ENCODE measurements at places on chromosomes 1 and 21.

DNA sequence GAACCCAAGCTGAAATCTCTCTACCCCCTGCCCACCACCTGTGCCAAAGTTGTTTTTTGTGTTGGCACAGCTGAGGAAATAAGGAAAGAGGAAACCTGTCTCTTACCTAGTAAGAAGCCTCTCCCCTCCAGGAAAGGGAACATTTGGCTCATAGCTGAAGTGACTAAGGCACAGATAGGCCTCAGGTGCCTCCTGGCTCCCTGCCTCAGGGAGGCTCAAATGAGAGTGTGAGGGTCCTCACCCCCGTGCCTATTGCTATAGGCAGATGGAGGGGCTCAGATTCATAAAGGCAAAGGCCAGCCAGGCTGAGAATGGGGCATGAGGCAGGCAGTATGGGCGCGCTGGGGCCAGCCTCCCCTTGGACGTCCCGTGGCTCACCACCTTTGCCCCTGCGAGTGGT lies 7.4 kb downstream of the SLC30A2 start:
- DNase-seq: no peak

DNA sequence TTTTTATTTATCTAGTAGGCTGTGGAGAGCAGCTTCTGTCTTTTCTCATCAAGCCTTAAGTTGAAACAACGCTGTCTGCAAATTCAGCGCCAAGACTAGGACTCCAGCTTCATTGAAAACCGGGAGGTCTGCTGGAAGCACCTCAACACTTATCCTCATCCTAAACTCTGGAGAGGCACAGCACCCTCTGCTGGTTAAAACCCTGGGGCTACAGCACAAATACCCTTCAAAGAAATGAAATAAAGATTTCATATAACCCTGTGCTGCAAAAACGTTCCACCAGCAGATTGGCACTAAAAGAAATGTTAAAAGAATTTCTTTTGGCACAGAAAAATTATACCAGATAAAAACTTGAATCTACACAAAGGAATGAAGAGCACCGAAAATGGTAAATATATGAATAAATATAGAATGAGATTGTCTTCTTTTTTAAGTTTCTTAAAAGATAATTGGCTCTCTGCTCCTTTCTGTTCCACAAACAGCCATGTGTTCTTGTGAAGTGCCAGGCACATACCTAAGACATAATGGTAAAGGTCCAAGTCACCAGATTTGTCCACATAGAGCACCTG lies 227.7 kb upstream of the SAMSN1 start:
- no peak for DNase-seq

GRCh38 chr1:227486559-227486958 lies 76.8 kb upstream of the ZNF678 start:
- no peak for DNase-seq

DNA sequence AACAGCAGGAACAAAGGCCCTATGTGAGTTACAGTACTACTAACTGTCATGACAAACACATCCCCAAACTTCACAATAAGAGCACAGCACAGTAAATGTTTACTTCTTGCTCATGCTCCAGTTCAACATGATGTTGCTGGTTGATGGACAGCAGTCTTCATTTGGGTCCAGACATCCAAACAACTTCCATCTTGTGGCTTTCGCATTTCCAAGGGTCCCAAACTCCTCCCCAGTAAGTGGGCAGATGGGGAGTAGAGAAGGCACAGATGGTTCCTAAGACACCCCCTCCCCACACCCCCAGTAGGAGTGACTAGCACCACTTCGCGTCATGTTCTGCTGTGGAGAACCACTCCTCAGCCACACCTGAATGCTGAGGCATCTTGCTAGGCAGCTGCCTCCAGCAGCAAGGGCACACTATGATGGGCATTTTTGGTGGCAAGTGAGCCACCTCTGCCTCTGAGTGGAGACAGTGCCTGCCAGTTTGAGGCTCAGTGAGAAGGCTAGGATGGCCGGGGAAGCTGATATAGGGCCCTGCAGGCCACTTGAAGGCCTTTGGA lies 32.7 kb upstream of the CD2 start:
- DNase-seq: no peak

DNA sequence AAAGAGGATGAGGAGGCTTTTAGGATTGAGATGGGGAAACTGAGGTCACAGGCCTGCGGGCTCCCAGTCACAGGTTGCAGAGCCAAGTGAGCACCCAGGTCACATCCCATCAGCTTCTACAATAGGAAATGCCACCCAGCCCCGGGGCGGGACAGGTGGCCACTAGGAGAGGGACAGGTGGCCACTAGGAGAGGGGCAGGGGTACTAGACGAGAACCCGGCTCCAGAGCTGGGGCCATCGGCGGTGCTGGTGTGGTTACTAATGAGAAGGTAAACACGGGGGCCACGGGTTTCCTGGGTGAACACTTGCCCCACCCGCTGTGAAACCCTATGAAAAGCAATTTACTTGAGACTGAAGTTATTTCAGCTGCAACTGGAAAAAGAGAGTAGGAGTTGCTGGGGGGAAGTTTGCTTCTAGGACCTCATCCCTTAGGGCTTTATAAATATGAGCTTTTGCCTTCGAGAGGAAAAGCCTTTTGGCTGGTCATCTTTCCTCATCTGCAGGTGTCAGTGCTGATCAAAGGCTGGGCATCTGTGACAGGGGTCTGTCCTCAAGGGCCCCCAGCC lies 52.5 kb downstream of the MRPL37 start:
- no peak for DNase-seq

GRCh38 chr1:79633456-79633855 lies 626.9 kb upstream of the ADGRL4 start:
- DNase-seq: no peak

GRCh38 chr1:173488001-173488400 lies 10.9 kb downstream of the PRDX6 start:
- no peak for DNase-seq

DNA sequence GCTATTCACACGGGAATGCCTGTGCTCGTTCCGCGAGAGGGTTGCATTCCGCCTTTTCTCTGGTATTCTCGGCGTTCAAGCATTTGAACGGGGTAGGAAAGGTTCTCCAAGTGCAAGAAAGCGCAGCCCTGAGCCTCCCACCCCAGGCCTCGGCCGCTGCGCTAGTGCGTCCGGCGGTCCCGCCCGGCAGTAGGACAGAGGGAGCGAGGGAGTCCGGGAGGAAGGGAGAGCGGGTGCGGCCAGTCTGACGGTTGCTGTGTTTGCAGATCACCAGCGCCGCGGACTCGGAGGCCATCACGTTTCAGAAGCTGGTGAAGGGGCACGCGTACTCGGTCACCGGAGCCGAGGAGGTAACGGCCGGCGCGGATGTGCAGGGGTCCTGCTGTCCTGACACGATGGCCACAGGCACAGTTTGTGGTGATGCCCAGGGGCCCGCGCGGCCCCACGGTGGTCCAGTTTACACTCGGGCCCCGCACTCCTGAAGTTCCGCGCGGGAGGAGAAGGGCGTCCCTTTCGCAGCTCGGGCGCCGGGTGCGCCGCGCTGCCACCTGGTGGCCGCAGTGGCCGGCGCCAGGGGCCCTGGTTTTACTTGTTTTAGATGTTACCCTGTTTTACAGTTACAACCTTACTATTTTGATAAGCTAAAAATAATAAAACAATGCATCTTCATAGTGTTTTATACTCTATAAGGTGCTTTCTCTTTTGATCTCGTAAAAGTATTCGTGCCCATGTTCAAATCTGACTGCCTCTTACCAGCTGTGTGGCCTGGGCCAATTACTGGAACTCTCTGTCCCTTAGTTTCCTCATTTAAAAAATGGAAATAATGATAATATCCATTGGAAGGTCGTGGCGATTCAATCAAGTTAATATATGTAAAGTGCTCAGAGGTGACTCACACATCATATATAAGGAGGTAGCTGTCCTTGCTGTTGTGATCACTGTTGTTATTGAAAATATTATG lies 36.7 kb downstream of the CAPN2 start:
- DNase-seq: peak; percentile 70

DNA sequence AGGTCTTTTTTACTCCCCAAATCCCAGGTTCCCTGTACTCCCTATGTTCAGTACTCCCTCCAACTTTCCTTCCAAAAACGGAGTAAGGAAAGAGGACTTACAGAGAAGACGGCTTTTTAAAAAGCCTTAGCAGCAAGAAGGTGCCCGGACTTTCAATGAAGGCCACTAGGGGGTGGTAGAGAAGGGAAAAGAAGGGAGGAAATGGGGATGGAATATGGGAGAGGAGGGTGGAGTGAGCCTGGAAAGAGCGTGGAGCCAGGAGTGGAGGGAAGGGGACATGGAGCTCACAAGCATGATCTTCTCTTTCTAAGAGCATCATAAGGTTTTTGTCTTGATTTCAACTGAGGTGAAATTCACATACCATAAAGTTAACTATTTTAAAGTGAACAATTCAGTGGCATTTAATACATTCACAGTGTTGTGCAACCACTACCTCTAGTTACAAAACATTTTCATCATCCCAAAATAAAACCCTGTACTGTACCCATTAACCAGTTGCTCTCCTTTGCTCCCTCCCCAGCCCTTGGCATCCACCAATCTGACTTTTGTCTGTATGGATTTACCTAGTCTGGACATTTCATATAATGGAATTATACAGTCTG lies 129.9 kb downstream of the ZNF281 start:
- no peak for DNase-seq

DNA sequence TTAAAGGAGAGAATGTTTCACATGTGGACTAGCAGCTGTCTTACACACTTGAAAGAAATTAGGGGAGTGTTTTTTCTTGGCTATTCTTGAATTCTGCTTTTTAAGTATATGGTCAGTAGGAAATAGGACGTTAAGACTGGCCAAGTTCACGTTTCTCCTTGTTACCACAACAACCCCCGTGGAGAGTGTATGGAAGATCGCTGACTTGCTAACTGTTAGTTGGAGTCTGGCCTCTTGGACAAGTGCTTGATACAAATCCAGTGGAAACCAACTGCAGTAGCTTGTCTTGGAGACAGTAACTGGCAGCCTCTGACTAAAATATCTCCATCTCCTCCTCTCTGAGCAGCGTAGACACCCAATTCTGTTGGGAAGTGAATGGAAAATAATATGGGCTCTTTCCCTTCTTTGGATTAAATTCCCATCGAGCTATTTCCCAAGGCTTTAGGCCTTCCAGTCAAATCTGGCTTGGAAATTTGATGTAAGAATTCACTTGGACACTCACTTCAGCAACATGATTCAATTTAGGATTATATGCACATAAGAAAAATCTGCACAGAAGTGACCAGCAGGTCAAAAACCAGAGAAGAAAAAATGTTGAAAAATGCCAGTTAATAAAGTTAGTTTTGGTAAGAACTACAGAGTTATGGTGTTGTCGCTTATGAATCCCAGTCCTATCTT lies 3.6 kb upstream of the NFIA start:
- peak; percentile 79 for DNase-seq

GRCh38 chr1:78071696-78072095 lies 25.9 kb downstream of the GIPC2 start:
- DNase-seq: no peak

GRCh38 chr1:247296599-247297180 lies 35.0 kb downstream of the ZNF496 start:
- DNase-seq: no peak

DNA sequence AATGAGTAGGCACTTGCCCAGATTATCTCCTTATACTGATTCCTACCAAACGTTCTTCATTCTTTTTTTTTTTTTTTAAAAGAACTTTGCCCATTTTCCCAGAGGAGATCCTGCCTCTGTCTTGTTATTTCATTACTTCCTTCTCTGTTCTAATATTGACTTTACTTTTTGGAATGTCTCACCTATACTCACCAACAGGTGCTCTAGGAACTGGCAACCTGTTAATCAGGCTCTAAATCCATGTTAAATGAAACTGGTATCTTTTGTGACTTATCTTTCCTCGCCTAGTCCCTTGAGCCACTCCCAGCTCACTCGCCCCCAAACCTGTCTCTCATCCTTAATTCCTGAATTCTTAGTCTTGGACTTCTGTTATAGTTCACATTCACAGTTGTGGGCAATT lies 1.2 kb upstream of the CRCT1 start:
- DNase-seq: no peak

DNA sequence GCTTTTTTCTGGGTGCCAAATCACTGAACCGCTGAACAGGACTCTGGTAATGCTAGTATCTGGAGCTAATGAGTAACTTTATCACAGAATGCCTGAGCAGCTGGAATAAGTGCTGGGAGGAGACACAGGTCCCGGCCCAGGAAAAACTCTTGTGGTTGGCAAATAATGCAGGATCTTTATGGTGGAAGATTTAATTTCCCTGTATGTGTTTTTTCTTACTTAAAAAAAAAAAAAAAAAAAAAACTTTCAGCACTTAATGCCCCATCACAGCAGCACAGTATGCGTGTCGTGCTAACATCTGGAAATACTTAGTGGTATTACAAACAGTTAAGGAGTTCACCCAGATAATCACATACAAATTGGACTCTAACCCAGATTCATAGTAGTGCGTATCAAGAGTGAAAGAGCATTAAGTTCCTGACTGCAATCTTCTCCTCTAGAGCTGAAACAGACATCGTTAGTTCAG lies 220.7 kb downstream of the TOMM20 start:
- DNase-seq: peak; percentile 55

DNA sequence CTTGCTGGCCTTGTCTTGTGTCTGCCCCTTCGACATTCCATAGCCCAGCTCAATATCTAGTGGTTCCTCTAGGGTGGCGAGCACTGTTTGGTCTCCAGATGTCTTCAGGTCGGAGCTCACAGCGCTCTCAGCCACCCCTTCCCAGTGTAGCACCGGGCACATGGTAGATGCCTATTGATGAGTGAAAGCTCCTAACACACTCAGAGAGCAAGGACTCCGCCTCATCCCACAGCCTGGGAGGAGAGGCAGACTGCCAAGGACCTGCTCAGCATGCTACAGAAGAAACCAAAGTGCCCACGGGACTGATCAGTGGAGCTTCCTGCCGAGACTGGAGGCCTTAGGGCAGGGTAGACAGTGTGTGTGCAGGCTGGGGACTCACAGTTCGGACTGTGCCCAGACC lies 10.9 kb downstream of the PCSK9 start:
- no peak for DNase-seq

GRCh38 chr1:54407154-54407403 lies 885 bp upstream of the SSBP3 start:
- no peak for DNase-seq

- DNase-seq: no peak
Observed at GRCh38 chr1:159030877-159031447, 21.3 kb downstream of the IFI16 start.

DNA sequence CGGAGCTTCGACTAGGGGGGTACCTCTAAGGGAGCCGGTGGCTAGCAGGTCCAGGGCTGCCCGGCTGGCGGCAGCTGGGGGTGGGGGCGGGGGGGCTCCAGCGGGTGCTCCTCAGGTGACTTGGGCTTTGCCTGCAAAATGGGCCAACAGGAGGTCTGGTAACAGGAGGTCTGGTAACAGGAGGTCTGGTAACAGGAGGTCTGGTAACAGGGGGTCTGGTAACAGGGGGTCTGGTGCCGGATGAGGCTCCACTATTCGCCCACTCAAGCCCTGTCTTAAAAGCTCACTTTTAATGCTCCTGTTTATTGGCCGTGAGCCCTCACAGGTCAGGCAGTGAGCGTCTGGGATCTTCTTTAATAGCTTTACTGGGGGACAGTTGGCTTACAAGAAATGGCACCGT lies 40.4 kb upstream of the ACTRT2 start:
- peak; percentile 3 for DNase-seq

- DNase-seq: no peak
Observed at GRCh38 chr21:46295177-46295770, 9.1 kb downstream of the YBEY start.

GRCh38 chr1:208154679-208155642 lies 89.2 kb downstream of the PLXNA2 start:
- no peak for DNase-seq

Measured in lung (tissue), 17 donors.